Stimulated activated CD8-positive, alpha-beta memory T cell treated with anti-CD3 and anti-CD28 coated beads, Interleukin-7, amount 100 ng/mL, for 24 hours (primary cell): ENCODE measurements at places on chromosomes 6 and 20.

DNA sequence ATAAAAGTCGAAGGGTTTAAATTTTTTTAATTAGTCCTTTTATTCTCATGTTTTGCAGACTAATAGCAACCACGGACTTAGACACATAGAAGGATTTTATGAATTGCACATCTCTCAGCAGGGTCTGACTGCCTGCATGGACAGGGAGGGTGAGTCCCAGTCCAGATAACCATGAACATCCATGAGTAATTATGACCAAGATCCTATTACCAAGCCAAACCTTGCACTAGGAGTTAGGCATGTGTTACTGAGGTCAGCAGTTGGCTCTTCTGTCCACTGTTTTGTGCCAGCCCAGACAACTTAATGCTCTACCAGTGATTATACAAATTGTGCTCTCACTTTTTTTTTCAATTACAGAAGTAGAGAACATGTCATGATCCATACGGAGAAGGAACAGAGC is 211.2 kb downstream of the MAFB start:
- no peak for DNase-seq

- DNase-seq = no peak
Measured at GRCh38 chr20:52593654-52594053, 378.5 kb upstream of the TSHZ2 start.

DNA sequence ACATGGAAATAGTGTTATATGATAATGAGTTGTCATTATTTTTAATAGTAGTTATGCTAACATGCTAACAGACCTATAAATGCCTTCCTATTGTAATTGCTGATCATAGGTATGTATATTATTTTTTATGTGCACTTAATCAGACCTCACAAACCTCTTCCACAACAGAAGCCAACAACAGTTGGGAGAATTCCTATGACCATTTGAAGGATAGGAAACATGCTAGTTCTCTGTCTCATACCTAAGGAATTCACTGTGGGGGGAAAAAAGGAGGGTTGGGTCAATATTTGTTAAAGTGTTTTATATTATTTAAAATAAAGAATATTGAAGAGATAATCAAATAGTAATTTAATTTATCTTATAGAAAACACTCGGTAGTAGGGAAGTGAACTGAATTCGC is 990.9 kb downstream of the EPHA7 start:
- DNase-seq = no peak

DNA sequence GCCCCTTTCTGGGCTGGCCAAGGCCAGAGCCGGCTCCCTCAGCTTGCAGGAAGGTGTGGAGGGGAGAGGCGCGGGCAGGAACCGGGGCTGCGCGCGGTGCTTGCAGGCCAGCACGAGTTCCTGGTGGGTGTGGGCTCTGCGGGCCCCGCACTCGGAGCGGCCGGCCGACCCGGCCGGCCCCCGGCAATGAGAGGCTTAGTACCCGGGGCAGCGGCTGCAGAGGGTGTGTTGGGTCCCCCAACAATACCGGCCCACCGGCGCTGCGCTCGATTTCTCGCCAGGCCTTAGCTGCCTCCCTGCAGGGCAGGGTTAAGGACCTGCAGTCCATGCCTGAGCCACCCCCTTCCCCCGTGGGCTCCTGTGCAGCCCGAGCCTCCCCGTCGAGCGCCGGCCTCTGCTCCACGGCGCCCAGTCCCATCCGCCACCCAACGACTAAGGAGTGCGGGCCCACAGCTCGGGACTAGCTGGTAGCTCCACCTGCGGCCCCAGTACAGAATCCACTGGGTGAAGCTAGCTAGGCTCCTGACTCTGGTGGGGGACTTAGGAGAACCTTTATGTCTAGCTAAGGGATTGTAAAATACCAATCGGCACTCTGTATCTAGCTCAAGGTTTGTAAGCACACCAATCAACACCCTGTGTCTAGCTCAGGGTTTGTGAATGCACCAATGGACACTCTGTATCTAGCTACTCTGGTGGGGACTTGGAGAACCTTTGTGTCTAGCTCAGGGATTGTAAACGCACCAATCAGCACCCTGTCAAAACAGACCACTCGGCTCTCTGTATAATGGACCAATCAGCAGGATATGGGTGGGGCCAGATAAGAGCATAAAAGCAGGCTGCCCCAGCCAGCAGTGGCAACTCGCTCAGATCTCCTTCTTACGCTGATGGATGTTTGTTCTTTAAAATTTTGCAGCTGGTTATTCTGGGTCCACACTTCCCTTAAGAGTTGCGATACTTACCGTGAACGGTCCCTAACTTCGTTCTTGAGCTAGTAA is 167.4 kb upstream of the RREB1 start:
- DNase-seq = no peak

DNA sequence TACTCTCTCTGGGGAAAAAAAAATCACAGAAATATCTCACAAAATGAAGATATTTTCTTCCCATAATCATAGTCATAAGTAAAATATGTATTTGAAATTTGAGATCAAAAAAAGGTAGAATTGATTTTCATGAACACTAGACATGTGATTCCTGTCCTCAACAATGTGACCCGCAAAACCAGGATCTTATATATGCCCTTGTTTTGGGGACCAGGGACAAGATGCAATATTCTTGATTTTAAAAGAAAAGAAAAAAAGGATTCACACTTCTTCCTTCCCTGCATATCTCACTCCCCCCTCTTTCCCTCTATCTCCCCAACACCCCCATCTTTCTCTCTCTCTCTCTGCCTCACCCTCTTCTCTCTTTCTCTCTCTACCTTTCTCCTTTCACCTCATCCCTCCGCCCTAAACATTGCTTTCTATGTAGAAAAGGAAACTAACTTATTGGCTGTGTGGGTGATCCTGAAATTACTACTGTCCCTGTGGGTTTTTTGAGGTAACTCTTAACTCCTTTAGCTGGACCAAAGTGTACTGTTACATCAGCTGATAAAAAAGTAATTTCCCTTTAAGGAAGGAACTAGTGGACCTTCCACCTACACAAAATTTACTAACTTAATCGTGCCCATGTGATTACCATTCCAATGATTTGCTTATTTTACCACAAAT is 85.6 kb downstream of the AIG1 start:
- no peak for DNase-seq

GRCh38 chr20:41155261-41155660 is 17.9 kb downstream of the PLCG1 start:
- no peak for DNase-seq

DNA sequence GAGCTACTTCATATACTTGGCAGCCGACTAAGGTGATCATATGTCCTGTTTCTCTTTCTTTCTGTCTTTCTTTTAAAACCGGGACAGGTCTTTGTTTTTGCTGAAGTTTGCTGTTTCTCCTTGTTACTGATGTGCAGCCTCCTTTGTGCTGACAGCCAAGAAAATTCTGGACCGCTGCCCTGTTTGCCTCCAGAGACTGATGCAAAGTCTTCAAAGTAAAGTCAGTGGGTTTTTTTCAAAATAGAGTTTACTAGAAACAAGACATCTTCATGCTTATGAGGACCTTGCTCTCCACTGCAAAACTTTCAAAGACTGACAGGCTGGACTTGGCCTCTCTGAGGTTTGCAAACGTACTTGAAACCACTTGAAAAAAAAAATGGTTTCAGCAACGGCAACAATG is 510.5 kb upstream of the MAP3K7 start:
- DNase-seq = no peak

DNA sequence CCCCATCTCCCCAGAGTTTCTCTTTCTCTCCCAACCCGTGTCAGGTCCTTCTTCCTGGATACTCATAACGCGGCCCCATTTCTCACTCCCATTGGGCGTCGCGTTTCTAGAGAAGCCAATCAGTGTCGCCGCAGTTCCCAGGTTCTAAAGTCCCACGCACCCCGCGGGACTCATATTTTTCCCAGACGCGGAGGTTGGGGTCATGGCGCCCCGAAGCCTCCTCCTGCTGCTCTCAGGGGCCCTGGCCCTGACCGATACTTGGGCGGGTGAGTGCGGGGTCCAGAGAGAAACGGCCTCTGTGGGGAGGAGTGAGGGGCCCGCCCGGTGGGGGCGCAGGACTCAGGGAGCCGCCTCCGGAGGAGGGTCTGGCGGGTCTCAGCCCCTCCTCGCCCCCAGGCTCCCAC is at the start of gene HLA-F:
Gene HLA-F (plus strand): TSS at position 173 of the 404 bp plus-strand sequence. CDS start 30 bp downstream, at position 203.
- DNase-seq = peak; percentile 55

DNA sequence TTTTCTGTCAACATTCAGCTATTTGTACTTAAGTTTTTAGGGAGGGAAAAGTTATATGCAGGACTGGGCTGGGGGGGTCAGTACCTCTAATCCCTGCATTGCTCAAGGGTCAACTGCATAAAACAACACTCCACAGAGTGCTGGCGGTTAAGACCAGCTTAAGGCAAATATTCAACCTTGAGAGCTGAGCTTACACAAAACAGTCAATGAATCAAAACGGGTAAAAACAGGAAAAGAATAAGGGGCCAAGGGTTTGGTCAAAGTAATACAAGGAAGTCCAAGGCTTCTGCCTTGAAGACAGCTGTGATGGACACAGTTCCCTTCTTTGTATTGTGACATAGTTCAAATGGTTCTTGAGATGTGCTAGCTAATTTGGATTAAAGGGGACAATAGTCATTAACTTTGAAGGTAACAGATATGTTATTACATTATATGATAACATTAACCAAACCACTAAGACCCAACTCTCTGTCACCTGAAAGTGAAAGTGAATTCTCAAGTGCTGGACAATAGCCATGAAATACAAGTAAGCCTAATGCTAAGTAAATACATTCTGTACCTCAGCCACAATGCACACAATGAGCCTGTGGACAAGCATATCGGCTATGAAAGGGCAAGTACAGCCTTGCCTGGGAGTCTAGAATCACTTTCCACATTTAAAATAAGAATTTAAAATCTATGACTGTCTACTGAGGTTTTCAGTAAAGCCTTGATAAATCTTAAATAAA is 106.8 kb downstream of the PDE10A start:
- no peak for DNase-seq

GRCh38 chr6:20589266-20589665 is 55.0 kb downstream of the CDKAL1 start:
- no peak for DNase-seq

GRCh38 chr6:20115246-20115980 is 96.9 kb downstream of the MBOAT1 start:
- no peak for DNase-seq

- no peak for DNase-seq
Measured at GRCh38 chr6:68701159-68701558, 66.1 kb downstream of the ADGRB3 start.

- DNase-seq = no peak
Measured at GRCh38 chr20:22501034-22501433, 83.3 kb downstream of the FOXA2 start.

- no peak for DNase-seq
Measured at GRCh38 chr6:166417285-166417691, 34.5 kb upstream of the MPC1 start.
